Renal cortex interstitium (tissue), 15 donors: ENCODE measurements at places on chromosomes 5 and 9. TPM values are rescaled to one million over a fixed set of nuclear protein-coding genes. Genes with fewer than 3 reads are reported as not detected.

SPATA31A3 gene
- not detected for polyA plus RNA-seq

HAND1 gene
- not detected for polyA plus RNA-seq

NOL8 gene
- polyA plus RNA-seq = 61.8 TPM

GZMA gene
- polyA plus RNA-seq = 0.27 TPM

SLC45A2 gene
- polyA plus RNA-seq = 0.54 TPM

SCGB3A2 gene
- polyA plus RNA-seq = 0.22 TPM

ZDHHC11B gene
- 9.0 TPM for polyA plus RNA-seq

GRCh38 chr5:40291338-40291737 is 388.4 kb upstream of the PTGER4 start:
- no peak for DNase-seq

- DNase-seq = no peak
Observed at GRCh38 chr9:129822898-129823541, 916 bp downstream of the TOR1A start.

DNA sequence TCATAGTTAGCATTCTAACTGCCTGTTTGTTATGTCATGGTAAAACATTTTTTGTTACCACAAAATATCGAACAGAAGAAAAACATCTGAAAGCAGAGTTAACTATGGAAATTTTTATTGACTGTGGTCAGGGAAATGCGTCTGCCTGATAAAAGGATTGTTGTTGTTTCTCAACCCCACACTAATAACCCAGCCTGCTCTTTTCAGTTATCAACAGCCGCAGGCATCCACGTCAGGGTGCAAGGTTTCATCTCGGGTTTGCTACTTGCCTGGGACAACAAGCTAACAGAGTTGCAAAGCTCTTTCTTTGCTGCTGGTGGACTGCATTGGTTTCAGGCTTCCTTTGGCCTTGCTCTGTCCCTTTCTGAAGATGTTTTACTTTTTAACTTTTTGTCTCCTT is 969.2 kb downstream of the CDH18 start:
- no peak for DNase-seq

DNA sequence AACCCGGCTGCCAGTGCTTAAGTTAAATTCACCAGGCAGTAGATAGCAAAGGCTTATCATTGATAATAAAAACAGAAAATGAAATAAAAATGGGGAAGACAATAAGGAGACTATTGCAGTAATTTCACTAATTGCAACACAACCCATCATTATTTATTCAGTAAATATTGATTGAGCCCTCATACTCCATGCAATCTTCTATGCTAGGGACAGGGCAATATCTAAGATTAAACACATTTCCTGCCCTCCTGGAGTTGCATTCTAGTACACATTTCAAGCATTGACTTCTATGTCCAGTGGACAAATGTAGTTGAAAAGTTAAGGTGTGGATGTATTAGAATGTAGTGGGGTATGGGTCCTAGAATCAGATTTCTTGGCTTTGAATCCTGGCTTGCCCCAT is 12.8 kb downstream of the MEGF10 start:
- DNase-seq = no peak

DNA sequence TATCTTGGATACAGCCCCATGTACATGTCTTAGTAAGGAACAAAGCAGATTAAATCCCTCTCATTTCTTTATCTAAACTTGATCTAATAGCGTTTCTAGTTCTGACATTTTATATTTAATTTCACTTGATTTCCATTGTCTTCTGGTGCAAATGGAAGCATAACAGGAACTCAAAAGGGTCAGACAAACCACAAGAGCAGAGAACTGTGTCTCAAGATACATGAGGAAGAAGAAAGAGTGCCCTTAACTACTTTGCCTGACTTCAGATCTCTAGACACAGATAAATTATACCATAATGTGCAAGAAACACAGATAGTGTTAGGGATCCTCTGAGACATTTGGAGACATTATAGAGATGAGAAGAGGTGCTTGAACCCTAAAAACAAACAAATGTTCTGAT is 20.7 kb upstream of the STX17 start:
- DNase-seq = no peak

GRCh38 chr9:127049044-127049443 is 73.4 kb downstream of the ANGPTL2 start:
- DNase-seq = no peak

DNA sequence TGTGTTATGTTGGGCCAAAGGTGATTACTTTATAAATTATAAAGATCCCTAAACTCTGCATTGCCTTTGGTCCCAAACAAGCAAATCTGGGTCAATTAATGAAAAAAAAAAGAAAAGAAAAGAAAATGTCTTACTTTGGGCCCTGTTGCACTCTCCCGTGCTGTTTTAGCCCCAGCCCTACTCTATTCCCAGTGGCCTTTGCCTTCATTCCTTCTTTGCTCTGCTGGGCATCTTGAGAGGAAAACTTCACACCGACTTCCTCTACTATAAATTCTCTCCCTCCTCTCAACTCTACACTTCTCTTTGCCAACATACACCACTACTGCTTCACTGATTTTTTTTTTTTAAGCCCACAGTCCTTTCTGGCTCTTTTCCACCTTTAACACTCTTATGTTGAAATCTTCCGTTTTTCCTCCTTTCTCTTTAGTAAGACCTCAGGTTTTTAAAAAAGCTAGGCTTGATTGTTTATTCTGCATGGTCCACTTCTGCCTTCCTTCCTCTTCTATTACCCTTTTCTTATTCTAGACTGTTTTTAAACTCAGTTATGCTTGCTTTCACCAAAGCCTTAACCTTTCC is 4.5 kb upstream of the MSMP start:
- DNase-seq = no peak

GRCh38 chr5:146606893-146607292 is 90.9 kb upstream of the GPR151 start:
- DNase-seq = no peak

- no peak for DNase-seq
Observed at GRCh38 chr5:172878933-172879752, 45.1 kb downstream of the ERGIC1 start.

DNA sequence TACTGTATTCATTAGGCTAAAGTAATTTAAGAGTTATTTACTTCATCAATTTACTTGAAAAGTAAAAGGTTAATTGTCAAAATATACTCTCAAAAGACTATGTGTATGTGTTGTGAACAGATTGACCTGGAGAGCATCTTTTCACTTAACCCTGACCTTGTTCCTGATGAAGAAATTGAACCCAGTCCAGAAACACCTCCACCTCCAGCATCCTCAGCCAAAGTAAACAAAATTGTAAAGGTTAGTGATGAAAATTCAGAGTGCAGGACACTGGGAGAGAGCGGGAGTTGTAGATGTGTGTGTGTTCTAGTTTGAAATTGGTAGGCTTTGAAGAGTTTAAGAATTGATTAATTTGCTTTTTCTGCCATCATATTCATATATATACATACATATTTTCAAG is 41.9 kb downstream of the KIF2A start:
- no peak for DNase-seq

DNA sequence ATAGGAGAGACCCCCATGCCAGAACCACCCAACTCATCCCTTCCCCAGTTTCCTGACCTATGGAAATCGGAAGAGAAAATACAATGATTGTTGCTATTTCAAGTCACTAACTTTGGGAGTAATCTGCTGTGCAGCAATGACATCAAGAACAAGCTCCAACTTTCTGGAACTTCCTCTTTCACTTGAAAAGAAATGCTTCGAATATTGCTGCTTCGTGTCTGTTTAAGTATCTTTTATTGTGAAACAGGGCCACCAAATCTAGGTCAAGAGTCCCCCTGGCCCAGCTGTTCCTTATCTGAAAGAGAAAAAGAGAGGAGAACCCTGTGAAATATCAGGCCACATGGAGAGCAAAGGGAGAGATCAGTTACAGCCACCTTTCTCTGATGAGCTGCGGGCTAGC is 59.4 kb upstream of the DNAH5 start:
- DNase-seq = no peak

- no peak for DNase-seq
Observed at GRCh38 chr9:35112257-35113020, 3.2 kb downstream of the ATOSB start.

GRCh38 chr5:65078331-65078730 is 309.6 kb downstream of the CWC27 start:
- DNase-seq = no peak

- DNase-seq = no peak
Observed at GRCh38 chr5:91135475-91136248, 247.5 kb downstream of the ARRDC3 start.
